ENCODE measurements at places on chromosomes 3 and 15. TPM values are rescaled to one million over a fixed set of nuclear protein-coding genes. Genes with fewer than 3 reads are reported as not detected.

ACKR4 gene
- total RNA-seq = not detected

TMED3 gene
- 34.2 TPM for total RNA-seq

U2SURP gene
- 134 TPM for total RNA-seq

GPR15 gene
- total RNA-seq = 40.6 TPM

HYKK gene
- total RNA-seq = 1.6 TPM

NUP210 gene
- total RNA-seq = 163 TPM

DNASE1L3 gene
- not detected for total RNA-seq

MAP1A gene
- total RNA-seq = 3.4 TPM

LRRIQ4 gene
- total RNA-seq = 0.23 TPM

GASK1A gene
- not detected for total RNA-seq

LRRC57 gene
- 25.8 TPM for total RNA-seq

NPAP1 gene
- total RNA-seq = not detected

AADAC gene
- total RNA-seq = not detected

PLCH1 gene
- total RNA-seq = 3.8 TPM

DNA sequence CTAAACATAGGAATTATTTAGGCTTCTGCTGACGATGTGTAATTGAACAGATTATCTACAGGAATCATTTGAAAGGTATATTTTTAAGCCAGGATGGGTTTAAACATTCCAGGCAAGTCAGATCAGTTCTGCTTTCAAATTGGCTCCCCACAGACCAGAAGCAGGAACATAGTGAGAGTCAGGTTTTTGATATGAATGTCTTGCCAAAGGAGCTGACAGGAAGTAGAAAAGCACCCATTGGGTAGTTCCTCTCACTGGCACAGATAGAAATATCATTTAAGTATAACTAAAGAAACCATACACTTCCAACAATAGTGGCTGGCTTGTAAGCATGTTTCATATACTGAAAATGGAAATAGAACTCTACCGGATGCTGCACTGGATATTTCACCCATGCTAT, 95.2 kb downstream of the CLDN1 start:
- no peak overlapping the region for H3K27ac ChIP-seq
- no peak for DNase-seq
- peaks cover 2% of the 10 kb centered on the region for H3K27me3 ChIP-seq
- H3K4me1 ChIP-seq = no peaks in the 10 kb centered on the region

DNA sequence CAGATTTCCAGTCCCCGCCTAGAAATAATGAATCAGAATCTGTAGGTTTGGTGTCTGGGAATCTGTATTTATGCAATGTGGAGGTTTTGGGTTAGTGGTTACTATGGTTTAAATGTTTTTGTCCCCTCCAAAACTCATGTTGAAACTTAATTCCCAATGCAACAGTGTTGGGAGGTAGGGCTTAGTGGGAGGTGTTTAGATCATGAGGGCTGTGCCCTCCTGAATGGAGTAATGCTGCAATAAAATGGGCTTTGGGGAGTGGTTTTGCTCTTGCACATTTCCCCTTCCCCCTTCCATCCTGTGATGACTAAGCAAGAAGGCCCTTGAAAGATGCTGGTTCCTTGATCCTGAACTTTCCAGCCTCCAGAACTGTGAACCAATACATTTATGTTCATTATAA, 9.2 kb upstream of the RFC4 start:
- no peaks in the 10 kb centered on the region for H3K36me3 ChIP-seq
- H3K27me3 ChIP-seq = no peaks in the 10 kb centered on the region
- H3K27ac ChIP-seq = no peak overlapping the region
- peaks cover 7% of the 10 kb centered on the region for H3K4me1 ChIP-seq
- no peak overlapping the region for H3K4me3 ChIP-seq
- no peak for DNase-seq

- no peaks in the 10 kb centered on the region for H3K4me1 ChIP-seq
- no peaks in the 10 kb centered on the region for H3K36me3 ChIP-seq
- H3K27me3 ChIP-seq = no peaks in the 10 kb centered on the region
These were observed 68.0 kb downstream of the CNTN3 start for GRCh38 chr3:74546426-74546825.

DNA sequence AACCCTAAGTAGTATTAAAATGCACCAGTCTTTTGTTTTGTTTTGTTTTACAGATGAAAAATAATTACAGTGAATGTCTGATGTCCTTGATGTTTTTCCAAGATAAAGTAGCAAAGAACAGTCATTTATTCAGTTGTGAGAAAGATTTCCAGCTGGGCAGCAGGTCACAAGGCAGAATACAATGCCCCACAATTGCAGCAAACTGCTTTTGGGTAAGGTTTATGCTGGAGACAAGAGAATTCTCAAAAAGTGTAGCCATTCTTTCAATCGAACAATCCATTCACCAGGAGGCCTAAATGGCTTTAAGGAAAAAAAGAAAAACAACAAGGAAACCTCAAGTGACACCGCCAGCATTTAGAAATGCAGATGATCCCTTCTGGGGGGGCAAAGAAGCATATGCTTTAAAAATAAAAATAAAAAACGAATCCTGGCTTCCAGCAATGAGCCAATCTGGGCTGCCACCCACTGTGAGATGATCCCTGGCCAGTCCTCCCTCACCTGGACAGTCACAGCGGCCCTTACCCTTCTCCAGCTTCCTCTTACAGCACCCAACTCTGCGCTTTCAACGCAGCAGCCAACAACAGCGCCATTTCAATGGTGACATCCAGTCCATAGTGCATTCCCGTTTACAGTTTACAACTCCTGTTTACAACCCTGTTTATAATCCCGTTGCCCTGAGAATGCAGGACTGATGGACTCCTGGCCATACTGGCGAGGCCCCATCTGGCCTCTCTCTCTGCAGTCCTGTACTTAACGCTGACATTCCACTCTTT, 25.7 kb upstream of the WNT5A start:
- no peak for DNase-seq
- no peak overlapping the region for H3K4me3 ChIP-seq
- no peak overlapping the region for H3K27ac ChIP-seq

DNA sequence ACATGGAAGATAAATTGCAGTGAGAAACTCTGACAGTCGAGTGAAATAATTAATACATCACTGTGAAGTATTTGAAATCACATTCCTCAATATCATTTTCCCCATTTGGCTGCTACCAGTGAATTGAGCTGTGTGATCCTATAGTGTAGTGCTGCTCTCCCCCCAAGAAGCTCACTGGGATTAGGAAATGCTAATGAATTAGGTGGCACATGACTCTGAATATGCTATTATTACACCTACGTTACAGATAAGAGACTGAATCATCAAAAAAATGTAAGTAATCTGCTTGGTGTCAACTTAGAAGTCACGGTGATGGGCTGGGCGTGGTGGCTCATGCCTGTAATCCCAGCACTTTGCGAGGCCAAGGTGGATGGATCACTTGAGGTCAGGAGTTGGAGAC, 34.7 kb upstream of the SYNM start:
- H3K4me3 ChIP-seq = no peak overlapping the region
- DNase-seq = no peak
- no peaks in the 10 kb centered on the region for H3K27me3 ChIP-seq
- H3K27ac ChIP-seq = no peak overlapping the region
- H3K36me3 ChIP-seq = no peaks in the 10 kb centered on the region

GRCh38 chr3:71064291-71064955, 519.1 kb downstream of the FOXP1 start:
- no peaks in the 10 kb centered on the region for H3K27me3 ChIP-seq
- H3K4me3 ChIP-seq = no peak overlapping the region
- peaks cover 49% of the 10 kb centered on the region for H3K4me1 ChIP-seq
- no peaks in the 10 kb centered on the region for H3K36me3 ChIP-seq

DNA sequence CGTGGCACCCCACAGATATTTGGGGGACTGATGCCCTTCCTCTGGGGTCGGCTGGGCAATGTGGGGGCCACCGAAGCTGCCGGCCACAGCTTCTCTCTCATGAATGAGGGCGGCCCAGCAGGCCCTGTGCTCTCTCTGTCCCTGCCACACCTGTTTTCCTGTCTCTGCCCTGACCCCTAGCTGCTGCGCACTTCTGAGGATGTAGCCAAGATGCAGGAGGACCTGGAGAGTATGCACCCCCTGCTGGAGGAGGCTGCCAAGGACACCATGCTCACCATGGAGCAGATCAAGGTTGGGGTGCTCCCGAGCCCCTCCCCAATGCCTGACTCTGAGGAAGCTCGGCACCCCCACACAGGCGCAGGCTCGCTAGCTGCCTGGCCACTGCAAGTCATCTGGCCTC, 59.7 kb downstream of the SEMA3G start:
- H3K4me3 ChIP-seq = no peak overlapping the region
- H3K27me3 ChIP-seq = no peaks in the 10 kb centered on the region
- H3K36me3 ChIP-seq = no peaks in the 10 kb centered on the region

- no peak for DNase-seq
- H3K27me3 ChIP-seq = peaks cover 9% of the 10 kb centered on the region
- no peaks in the 10 kb centered on the region for H3K36me3 ChIP-seq
These were observed 22.1 kb downstream of the AMOTL2 start for GRCh38 chr3:134352031-134352671.

GRCh38 chr3:10974746-10975375, 17.7 kb upstream of the SLC6A1 start:
- no peak overlapping the region for H3K4me3 ChIP-seq
- no peaks in the 10 kb centered on the region for H3K4me1 ChIP-seq
- H3K27ac ChIP-seq = no peak overlapping the region

GRCh38 chr3:52017586-52017985, 21.9 kb upstream of the RPL29 start:
- H3K36me3 ChIP-seq = no peaks in the 10 kb centered on the region
- H3K27me3 ChIP-seq = no peaks in the 10 kb centered on the region
- no peak for DNase-seq
- H3K27ac ChIP-seq = no peak overlapping the region
- H3K4me3 ChIP-seq = no peak overlapping the region
- H3K4me1 ChIP-seq = peaks cover 4% of the 10 kb centered on the region

GRCh38 chr3:52253314-52254304, 8.1 kb downstream of the PPM1M start:
- no peaks in the 10 kb centered on the region for H3K27me3 ChIP-seq
- H3K4me3 ChIP-seq = peak overlapping the region; percentile 86
- DNase-seq = peak; percentile 77
- H3K36me3 ChIP-seq = peaks cover 62% of the 10 kb centered on the region

DNA sequence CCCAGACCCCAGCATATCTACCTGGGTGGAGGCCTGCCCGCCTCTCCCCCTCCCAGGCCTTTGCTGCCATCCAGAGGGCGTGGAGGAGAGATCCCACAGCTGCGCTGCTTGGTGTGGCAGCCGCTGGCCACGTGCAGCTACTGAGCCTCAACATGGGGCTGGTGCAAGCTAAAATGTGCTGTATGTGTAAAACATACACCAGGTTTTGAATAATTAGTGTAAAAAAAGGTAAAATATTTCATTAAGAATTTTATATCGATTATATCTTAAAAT, 95.8 kb downstream of the SEC22A start:
- H3K27ac ChIP-seq = no peak overlapping the region
- H3K36me3 ChIP-seq = no peaks in the 10 kb centered on the region
- H3K27me3 ChIP-seq = no peaks in the 10 kb centered on the region

GRCh38 chr15:70453238-70453637, 310.1 kb downstream of the UACA start:
- H3K4me3 ChIP-seq = peak overlapping the region; percentile 45
- peaks cover 41% of the 10 kb centered on the region for H3K4me1 ChIP-seq
- no peak overlapping the region for H3K27ac ChIP-seq
- H3K27me3 ChIP-seq = peaks cover 28% of the 10 kb centered on the region
- peaks cover 2% of the 10 kb centered on the region for H3K36me3 ChIP-seq
- no peak for DNase-seq

DNA sequence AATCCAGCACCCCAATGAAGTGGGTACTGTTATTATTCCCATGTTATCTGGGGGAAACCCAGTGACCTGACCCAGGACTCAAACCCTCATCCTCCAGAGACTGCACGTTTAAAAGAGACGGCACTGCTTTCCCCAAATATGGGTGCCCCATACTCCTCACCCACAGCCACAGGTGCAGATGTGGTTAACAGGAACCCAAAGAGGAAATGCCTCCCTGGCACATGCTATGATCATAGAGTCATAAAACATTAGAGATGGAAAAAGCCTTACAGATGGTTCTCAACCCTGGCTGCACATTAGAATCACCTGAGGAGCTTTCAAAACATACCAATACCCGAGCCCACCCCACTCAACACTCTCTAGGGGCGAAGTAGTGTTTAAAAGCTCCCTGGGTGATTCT, 111.5 kb downstream of the SEMA5B start:
- H3K4me3 ChIP-seq = no peak overlapping the region
- DNase-seq = no peak
- H3K4me1 ChIP-seq = peaks cover 6% of the 10 kb centered on the region
- peaks cover 48% of the 10 kb centered on the region for H3K27me3 ChIP-seq
- H3K27ac ChIP-seq = no peak overlapping the region

DNA sequence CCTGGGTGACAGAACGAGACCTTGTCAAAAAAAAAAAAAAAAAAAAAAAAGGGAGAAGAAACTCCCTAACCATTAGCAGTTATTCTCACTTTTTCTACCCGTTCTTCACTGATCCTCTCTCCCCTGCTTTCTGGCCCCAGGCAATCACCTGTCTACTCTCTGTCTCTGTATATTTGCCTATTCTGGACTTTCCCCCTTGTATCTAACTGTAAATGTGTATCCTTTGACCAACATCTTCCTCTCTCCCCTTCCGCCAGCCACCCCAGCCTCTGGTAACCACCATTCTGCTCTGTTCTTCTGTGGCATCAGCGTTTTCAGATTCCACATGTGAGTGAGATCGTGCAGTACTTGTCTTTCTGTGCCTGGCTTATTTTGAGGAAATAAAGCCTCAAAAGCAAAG, 6.9 kb downstream of the CYFIP1 start:
- no peak overlapping the region for H3K4me3 ChIP-seq
- no peak overlapping the region for H3K27ac ChIP-seq
- H3K27me3 ChIP-seq = peaks cover 7% of the 10 kb centered on the region
- DNase-seq = no peak
- no peaks in the 10 kb centered on the region for H3K36me3 ChIP-seq
- peaks cover 5% of the 10 kb centered on the region for H3K4me1 ChIP-seq

DNA sequence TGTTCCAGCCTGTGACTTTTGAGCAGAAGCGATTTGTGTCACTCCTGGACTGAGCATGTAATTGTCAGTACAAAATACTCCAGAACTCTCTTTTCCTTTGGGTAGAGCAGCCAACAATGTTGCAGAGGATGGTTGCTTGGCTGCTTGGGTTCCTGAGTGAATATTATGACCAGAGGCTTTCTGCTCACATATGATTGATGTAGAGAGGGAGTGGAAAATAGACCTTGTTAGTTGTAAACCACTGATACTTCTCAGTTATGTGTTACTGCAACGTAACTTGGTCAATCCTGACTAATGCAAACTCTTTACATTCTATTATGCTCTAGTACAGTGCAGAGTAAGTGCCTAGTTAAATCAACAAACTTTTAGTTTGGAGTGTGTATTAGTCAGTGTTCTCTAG, 322.6 kb upstream of the KCNH8 start:
- H3K27me3 ChIP-seq = no peaks in the 10 kb centered on the region
- H3K36me3 ChIP-seq = no peaks in the 10 kb centered on the region
- DNase-seq = no peak
- no peak overlapping the region for H3K4me3 ChIP-seq
- H3K4me1 ChIP-seq = peaks cover 9% of the 10 kb centered on the region

DNA sequence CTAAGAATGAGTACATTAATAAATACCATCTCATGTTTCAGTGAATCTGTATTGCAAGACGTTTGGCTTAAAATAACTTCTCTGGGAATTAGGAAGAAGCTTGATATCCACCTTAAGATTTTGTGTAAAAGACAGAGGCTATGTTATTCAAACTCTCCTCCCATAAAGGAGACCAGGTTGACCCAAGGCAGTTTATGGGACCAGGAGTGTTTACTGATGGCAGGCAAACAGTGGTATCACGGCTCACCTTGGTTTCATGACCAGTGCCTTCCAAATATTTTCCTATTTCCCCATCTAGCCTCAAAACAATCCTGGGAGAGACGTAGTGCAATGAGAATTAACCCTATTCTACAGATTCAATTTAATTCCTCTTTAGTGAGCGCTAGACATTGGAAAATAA, 90.2 kb upstream of the SNTN start:
- no peaks in the 10 kb centered on the region for H3K36me3 ChIP-seq
- DNase-seq = no peak
- H3K4me3 ChIP-seq = no peak overlapping the region
- H3K4me1 ChIP-seq = no peaks in the 10 kb centered on the region

All from activated naive CD8-positive, alpha-beta T cell treated with anti-CD3 and anti-CD28 coated beads, Interleukin-2, amount 10 ng/mL, durations not matched to agents 7 days and 5 days (primary cell).